ENCODE measurements at places on chromosomes 6 and 20. TPM values are rescaled to one million over a fixed set of nuclear protein-coding genes. Genes with fewer than 3 reads are reported as not detected.

DNA sequence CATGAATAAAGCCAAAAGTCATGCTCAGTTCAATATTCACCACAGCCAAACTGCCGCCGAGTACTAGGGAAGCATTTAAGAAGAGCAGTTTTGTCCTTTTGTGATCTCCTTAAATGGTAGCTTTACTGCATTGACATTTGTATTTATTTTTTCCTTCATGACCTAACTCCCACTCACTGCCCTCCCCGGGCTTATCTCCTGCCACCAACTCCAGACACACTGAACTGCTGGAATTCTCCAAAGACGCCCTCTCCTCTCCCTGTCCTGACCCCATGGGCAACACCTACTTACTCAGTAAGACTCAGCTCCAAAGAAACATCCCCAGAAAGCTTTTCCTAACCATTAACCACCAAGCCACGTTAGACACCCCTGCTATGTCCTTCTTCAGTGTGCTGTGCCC is 48.5 kb upstream of the CNKSR3 start:
- no peak for DNase-seq

DNA sequence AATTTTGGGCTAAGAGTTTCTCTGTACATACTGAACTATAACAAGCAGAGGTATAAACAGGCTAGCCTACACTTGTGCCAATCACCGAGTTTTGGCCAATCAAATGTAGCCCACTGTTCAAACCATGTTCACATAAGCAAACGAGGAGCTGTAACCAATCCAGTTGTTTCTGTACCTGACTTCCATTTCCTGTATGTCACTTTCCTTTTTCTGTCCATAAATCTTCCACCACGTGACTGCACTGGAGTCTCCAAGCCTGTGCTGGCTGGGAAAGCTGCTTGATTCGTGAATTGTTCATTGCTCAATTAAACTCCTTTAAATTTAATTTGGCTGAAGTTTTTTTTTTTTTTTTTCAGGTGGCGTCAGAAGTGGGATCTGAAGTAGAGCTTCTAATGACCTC is 332.9 kb downstream of the RNF144B start:
- no peak for DNase-seq

DNA sequence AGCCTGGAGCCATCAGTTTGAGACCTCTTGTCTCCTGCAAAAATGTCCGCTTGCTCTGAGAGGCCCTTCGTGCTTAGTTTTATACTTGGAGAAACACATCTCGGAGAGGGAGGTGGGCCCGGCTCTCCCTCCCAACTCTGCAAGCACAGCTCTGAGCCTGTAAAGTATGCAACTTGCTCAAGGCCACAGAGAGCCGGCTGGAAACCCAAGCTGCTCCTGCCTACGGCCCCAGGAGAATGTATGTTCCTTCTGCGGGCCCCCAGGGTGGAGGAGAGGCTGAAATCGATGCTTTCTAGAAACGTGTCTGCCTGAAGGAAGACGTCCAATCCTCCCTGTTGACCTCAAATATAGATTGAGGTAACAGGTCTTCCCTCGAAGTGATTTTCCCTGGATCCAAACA is 205.4 kb downstream of the PREX1 start:
- no peak for DNase-seq

- no peak for DNase-seq
Observed at GRCh38 chr6:64040113-64040512, 404.5 kb downstream of the PHF3 start.

- DNase-seq = no peak
Observed at GRCh38 chr6:71239694-71240093, 48.9 kb upstream of the OGFRL1 start.

C6orf141 gene
- total RNA-seq = 0.67 TPM

MYO6 gene
- 5.8 TPM for total RNA-seq

- DNase-seq = no peak
Observed at GRCh38 chr6:80519811-80520594, 413.5 kb downstream of the BCKDHB start.

RIMS4 gene
- total RNA-seq = 0.05 TPM

GRCh38 chr6:108581932-108582475 is 21.3 kb downstream of the FOXO3 start:
- DNase-seq = no peak

SLC24A3 gene
- total RNA-seq = 0.07 TPM

GRCh38 chr6:65569505-65569904 is 137.5 kb downstream of the EYS start:
- DNase-seq = no peak

CTSA gene
- total RNA-seq = 59.1 TPM

DNA sequence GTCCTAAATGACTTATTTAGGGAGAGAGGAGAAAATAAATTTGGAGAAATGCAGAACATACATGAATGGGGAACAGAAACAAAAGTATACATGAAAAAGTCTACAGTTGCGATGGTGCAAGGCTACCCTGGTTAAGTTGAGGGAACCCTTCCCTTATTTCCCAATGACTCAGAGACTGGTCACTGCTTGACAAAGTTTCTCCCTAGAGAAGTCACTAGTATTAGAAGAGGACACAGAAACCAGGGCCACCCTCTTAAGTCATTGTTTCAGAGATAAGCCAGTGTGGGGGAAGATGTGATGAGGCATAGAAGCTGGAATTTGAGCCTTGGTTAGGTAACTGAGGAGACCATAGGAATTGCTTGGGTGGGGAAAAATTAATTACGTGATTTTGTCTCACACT is 24.4 kb upstream of the EDN1 start:
- no peak for DNase-seq

DNA sequence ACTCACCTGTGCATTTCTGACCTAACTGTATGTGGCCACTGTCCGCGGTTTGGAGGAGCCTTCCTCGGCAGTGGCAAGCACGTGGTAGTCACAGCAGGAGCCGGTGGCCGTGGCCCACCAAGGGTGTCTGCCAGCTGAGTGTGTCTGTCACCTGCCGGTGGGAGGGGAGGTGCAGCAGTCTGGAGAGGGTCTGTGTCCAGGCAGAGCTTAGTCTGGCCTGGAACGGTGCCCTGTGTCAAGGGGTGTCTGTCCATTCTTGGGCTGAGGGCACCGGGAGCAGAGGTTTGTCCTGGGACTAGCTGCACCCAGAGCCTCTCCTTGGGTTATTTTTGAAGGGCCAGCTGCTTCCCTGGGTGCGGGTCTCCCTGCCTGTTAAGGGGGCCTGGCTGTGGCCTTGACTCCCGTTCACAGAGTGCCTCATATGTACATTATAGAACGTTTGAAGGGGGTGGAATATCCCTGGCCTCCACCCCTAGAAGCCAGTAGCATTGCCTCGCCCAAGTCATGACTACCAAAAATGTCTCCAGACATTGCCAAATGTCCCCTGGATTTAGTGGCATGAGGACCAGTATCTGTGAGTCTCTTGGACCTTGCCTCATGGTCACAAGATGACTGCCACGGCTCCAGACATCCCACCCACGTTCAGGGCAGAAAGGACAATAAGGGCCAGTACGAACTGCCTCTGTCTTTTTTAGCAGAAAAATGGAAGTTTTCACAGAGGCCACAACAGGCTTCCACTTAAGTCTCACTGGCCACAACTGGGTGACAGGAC is 5.2 kb downstream of the RBM38 start:
- no peak for DNase-seq

PDE10A gene
- not detected for total RNA-seq

DNA sequence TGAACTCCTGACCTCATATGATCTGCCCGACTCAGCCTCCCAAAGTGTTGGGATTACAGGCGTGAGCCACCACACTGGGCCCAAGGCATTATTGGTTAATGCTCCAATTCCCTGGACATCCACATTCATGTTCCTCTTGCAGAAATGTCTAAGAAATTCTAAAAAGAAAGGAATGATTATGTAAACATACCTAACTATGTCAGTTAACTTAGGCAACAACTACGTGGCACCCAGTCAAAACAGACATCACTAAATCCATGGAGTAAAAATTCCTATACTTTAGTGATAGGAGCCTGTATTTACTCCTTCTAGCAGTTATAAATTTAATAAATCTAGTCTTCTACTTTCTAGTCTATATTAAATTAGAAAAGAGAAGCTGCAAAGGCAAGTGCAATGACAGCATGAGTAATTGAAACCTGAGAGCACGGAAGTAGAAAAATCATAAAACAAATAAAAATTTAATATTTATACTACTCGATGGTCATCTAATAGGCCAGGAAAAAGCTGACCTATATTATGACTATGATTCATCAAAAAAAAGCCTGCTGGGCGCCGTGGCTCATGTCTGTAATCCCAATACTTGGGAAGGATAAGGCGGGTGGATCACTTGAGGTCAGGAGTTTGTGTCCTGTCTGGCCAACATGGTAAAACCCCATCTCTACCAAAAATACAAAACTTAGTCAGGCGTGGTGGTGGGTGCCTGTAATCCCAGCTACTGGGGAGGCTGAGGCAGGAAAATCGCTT is 4.2 kb downstream of the AHI1 start:
- DNase-seq = no peak

COX4I2 gene
- not detected for total RNA-seq

SHLD1 gene
- 10.1 TPM for total RNA-seq

DNA sequence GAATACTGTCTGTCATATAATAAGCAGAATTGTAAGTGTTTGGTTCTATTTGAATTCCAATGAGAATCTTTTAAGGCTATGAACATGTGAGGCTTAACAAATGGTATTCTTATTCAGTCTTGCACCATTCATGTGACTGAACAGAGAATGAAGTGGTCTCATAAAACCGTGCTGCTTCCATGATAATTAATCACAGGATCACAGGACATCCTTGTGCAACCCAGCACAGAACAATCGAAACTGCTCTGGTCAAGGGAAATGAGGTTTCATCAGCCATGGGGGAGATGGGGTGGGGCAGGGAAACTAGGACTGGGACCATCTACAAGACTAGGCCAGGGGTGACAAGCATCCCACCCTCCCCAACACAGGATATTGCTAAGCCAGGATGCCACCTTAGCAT is 6.0 kb downstream of the PPIL6 start:
- no peak for DNase-seq

DNA sequence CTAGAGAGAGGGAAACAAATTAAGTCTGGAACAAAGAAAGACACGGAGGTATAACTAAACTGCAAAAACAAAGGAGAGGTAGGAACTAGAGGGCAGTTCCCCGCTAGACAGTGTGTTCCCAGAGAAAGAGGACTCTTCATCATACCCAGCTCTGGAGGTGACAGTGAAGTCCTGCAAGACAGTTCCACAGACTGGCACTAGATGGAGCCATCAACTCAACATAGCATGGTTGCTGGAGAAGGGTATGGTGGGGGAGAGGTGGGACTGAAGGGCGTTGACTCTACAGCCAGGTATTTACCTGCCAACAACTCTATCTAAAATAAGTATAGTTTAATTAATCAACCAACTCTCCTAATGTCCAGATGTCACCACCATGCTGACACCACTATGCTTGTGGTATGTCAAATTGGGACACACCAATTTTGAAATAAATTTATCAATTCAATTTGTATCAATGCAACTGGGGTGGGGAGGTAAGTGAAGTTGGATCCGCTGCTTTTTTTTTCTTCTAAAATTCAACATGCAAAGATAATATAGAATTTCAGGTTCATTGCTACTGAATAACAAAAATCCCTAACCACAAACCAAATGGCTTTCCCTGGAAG is 9.7 kb downstream of the BACH2 start:
- peak; percentile 77 for DNase-seq

GRCh38 chr20:49115564-49115963 is 69.5 kb downstream of the CSE1L start:
- no peak for DNase-seq

GRCh38 chr6:170025935-170026750 is 264.7 kb downstream of the DLL1 start:
- DNase-seq = no peak

SLPI gene
- not detected for total RNA-seq

EPB41L1 gene
- total RNA-seq = 0.70 TPM

- no peak for DNase-seq
Observed at GRCh38 chr6:36743538-36744303, 46.1 kb downstream of the RAB44 start.

- no peak for DNase-seq
Observed at GRCh38 chr6:125519367-125519766, 217.6 kb upstream of the HDDC2 start.

PROCR gene
- 1.1 TPM for total RNA-seq

GRM1 gene
- not detected for total RNA-seq

NT5E gene
- 13.1 TPM for total RNA-seq

RREB1 gene
- 16.4 TPM for total RNA-seq

- no peak for DNase-seq
Observed at GRCh38 chr6:166573511-166574216, 12.8 kb downstream of the RAMACL start.

- DNase-seq = no peak
Observed at GRCh38 chr20:40414843-40415615, 274.0 kb downstream of the MAFB start.

SPATA2 gene
- 10.8 TPM for total RNA-seq

Data from activated T-cell treated with anti-CD3 and anti-CD28 coated beads, Interleukin-2, amount 50 U/mL, for 72 hours (primary cell).